ENCODE measurements at places on chromosomes 6 and 20.

DNA sequence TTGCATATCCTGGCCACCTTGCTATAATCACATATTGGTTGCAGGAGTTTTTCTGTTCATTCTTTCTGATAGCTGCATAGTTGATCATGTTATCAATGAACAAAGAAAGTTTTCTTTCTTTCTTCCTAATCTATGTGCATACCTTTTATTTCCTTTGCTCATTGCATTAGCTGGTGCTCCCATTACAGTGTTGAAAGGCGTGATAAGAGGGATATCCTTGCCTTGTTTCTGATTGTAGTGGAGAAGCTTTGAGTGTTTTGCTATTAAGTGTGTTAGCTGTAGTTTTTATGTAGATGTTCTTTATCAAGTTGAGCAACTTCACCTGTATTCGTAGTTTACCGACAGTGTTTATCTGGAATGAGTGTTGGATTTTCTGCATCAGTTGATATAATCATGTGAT lies 14.6 kb downstream of the STXBP5 start:
- no peak for DNase-seq

- no peak for DNase-seq
Observed at GRCh38 chr6:46438245-46438644, 53.0 kb downstream of the RCAN2 start.

DNA sequence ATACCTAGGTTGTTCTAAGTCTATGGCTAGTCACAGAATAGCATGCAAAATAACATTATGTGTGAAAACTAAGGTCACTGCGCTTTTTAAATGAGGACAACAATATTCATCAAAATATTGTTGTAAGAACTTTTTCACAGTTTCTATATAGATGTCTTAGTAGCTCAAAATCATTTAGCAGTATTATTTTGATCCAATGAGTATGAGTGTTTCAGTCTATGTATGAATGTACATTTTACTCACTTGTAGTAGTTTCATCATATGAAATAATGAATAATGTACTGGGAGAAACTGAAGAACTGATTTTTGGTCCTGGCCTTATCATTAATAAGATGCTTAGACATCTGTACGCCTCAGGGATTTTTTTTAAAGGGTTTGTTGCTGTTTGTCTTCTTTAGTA lies 16.5 kb upstream of the TMEM30A start:
- no peak for DNase-seq

DNA sequence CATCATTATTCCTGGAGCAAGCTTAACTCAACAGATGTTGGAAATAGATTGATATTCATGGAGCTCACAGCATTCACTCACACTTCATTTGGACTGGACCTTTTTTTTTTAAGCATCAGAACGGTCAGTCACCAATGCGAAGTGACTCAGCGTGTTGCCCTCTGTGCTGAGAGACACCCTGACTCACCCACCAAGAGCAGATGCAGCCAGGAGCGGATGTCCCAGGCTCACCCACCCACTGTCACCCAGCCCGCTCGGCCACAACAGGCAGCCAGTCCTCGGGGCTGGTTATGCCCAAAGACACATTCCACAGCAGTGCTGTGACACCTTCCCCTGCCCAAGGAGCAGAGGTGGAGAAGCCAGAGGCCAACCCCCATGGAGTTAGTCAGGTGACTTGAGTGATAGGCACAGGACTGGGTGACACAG lies 15.7 kb downstream of the RNASET2 start:
- DNase-seq: no peak

GRCh38 chr6:136550330-136551071 lies at the start of gene MAP7:
MAP7 (minus strand) TSS chr6:136550422; CDS start chr6:136550408, 14 bp downstream.
- DNase-seq: peak; percentile 70

- no peak for DNase-seq
Observed at GRCh38 chr6:119226089-119226488, 123.5 kb downstream of the MAN1A1 start.

- no peak for DNase-seq
Observed at GRCh38 chr20:53925651-53926401, 144.6 kb downstream of the BCAS1 start.

GRCh38 chr6:97669191-97670031 lies 386.4 kb upstream of the MMS22L start:
- no peak for DNase-seq

GRCh38 chr20:49566401-49567364 lies 1.3 kb downstream of the PTGIS start:
- DNase-seq: no peak

- DNase-seq: no peak
Observed at GRCh38 chr20:2255926-2256531, 39.8 kb upstream of the TGM3 start.

GRCh38 chr6:125312478-125312877 lies 10.7 kb upstream of the HDDC2 start:
- no peak for DNase-seq

DNA sequence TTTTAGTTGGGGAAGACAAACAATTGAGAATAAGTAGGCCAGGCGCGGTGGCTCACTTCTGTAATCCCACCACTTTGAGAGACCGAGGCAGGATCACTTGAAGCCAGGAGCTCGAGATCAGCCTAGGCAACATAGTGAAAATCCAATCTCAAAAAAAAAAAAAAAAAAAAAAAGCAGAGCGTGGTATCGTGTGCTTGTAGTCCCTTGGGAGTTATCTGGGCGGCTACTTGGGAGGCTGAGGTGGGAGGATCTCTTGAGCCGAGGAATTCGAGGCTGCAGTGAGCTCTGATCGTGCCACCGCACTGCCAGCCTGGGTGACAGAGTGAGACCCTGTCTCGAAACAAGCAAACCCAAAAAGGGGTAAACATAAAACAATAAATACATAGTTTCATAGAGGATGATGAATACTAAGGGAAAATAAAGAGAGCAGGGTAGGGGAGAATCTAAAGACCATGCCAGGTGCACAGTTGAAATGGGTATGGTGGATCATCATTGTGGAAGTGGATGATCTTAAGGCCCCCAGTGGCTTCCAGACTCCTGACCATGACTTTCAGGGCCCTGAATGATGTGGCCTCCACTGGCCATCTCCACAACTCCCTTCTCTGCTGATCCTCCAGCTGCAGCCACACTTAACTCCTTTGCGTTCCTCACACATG lies 947 bp downstream of the POFUT1 start:
- DNase-seq: no peak

DNA sequence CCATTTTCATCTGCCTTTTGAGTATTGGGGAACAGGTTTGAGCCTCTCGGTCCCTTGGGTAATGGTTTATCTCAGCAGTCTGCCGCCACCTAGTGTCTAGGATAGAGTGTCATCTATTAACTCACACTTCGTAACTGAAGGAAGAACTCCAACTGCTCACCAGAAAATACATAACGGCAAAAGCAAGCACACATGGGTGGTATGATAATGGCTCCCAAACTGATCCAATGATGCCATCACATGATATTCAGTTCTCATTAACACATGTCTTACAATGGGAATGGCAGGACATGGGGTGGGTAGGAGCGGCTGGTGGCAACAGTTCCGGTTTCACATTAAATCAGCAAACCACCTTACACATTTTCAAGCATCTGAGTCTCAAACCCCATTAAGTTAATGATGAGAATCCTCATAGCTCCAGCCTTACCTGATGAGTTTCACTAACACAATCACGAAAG lies 110.7 kb upstream of the PHACTR1 start:
- peak; percentile 19 for DNase-seq

GRCh38 chr20:56788041-56788670 lies 159.1 kb downstream of the TFAP2C start:
- no peak for DNase-seq

DNA sequence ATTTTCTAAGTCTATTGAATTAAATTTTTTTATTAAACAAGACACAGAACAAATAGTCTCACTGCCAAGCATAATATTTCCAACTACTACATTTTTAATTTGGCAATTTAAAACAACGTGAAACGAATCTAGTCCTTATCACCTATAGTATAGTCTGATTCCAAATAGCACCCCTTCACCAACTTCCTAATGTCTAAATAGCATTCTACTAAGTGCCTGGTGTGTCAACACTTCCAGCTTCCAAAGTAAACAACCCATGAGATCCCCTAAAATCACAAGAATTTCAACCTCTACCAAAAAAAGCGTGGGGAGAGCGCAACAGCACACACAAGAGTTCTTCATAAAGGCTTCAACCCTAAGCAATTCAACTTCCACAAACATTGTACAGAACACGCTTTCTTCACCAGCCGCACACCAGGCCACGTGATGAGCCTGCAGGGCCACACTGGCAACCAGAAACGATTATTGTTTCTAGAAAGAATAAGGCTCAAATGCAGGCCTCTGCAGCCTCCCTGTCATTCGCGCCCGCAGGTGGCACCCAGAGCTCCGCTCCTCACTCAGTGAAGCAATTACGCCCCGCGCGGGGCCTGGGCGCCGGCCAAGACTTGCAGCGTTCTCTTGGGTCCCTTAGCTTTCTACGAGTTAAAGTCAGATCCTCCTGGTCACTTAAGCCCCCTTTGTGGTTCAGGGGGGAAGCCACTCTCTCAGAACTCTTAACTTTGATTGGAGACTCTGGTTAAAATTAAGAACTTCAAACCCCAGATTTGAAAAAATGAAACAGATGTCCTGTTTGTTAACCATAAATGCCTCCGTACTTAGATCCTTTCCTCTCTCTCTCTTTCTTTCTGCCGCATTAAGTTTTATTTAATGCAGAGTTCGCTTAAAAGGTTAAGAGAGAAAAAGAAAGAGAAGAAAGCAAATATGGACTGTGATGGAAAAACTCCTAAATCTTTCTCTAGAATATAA lies 18.3 kb downstream of the SIM1 start:
- DNase-seq: no peak

GRCh38 chr20:60035-60918 lies 27.2 kb upstream of the DEFB125 start:
- no peak for DNase-seq

DNA sequence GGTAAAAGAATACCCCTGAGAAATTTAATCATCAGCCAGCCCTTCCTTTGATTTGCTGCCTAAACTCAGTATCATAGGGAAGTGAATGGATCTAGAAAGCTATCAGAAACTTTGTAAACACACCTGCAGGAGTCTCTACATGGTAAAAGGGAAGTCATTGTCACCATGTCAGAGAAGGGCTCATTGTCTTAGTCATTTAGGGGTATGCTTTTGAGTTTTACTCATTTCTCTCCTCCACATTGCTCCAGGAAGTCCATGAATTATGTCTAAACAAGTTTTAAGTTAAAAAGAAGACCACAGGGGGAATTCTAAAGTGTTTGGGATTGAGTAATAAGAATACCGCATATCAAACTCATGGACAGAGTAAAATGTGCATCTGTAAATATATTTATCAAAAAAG lies 2.5 kb downstream of the SLC17A1 start:
- DNase-seq: no peak

DNA sequence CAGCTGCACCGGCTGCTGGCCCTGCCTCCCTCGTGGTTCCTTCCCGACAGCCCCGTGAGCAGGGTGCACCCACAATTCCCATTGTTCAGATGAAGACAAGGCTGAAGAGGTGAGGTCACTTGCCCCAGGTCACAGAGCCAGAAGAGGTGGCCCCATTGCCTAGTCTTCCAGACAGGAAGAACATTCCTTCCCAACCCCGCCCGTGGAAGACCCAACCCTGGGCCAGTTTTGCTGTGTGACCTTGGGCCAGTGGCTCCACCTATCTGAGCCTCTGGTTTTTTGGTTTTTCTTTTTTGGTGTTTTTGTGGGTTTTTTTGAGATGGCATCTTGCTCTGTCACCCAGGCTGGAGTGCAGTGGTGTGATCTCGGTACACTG lies 61.7 kb downstream of the RIPOR3 start:
- no peak for DNase-seq
